Mucosa of descending colon (tissue), 3 donors: ENCODE measurements at places on chromosomes 2 and 18. TPM values are rescaled to one million over a fixed set of nuclear protein-coding genes. Genes with fewer than 3 reads are reported as not detected.

FAM237A gene
- total RNA-seq, result not detected

DNA sequence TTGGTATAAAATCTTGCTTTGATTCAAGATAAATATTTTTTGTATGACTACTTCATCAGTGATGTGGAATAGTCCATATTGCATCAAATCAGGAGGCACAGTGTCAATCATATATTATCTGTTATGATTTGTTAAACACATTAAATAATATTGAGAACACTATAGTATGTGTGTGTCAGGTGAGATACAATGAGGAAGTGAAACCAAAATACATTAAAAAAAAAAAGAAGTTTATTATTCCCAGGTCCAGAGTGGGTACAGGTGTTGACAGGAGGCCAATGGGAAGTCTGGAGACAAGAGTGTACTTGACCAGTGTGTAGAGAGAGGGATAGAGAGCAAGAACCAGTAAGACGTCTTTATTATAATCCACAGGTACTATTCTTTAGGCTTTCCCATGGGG is 292.6 kb downstream of the FSIP2 start:
- no peak for DNase-seq

- DNase-seq, result no peak
These were observed 55.8 kb downstream of the TSN start for GRCh38 chr2:121810959-121811853.

TEX44 gene
- total RNA-seq, result not detected

- no peak for DNase-seq
These were observed 40.0 kb downstream of the FAM228A start for GRCh38 chr2:24214880-24215279.

- DNase-seq, result peak; percentile 86
These were observed 2.0 kb upstream of the GAL3ST2 start for GRCh38 chr2:241774419-241775222.
